ENCODE measurements at places on chromosomes 3 and 15.

DNA sequence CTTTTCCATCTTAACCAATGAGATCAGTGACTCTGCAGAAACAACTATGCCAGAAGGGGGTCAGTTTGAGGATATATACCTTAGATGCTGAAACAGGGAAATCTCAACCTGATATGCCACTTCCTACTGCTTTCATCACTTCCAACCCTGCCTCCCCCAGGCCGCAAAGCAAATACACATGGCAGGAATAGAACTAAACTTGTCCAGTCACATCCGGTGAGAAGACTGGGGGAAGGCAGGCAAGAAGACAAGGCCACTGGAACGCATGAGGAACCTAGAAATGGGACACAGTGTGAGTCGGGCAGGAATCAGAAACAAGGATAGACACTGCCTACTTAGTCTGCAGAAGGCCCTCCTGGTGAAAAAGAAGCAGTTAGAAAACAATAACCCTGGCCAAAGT lies 90.6 kb downstream of the MYO5A start:
- DNase-seq: no peak

DNA sequence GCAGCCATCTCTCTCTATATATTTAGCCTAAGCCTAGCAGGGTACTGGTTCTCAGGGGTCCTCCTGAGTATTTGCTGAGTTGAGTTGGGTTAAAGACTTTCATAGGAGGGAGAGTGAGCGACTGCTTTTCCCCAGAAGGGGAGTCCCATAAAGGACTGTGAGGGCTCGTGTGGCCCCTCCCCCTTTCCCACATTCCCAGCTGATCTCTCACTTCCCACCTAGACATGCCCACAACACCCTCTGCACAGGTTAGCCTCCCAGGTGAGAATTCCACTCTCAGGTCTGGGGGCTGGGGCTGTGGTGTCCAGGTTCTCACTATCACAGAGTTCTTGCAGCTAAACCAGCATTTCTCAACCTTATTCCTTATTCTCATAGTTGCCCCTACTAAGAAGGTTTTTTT lies 15.8 kb downstream of the EPHB1 start:
- no peak for DNase-seq

- DNase-seq: no peak
Observed at GRCh38 chr3:194380326-194380725, 10.8 kb upstream of the LRRC15 start.

- DNase-seq: no peak
Observed at GRCh38 chr3:174436367-174436766, 422.8 kb upstream of the NAALADL2 start.

GRCh38 chr3:69451594-69451993 lies 65.7 kb upstream of the FRMD4B start:
- peak; percentile 61 for DNase-seq

GRCh38 chr3:23629181-23629894 lies 176.4 kb upstream of the UBE2E1 start:
- peak; percentile 70 for DNase-seq

DNA sequence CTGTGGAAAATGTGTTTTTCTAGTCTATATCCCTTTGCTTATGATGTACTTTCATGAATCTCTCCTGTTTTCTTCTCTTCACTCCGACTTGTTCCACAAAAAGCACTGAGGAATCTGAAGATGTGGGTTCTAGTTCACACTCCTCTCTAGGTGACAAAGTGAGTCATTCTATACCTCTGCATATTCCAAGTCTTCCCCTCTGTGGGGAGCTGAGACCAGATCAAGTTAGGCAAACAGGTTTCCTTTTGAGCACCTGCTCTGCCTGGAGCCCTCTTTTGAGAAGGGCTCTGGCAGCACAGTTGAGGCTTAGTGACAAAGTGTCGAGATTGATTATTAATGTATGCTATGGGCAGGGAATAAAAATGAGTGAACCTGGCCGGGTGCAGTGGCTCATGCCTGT lies 82.4 kb upstream of the VGLL4 start:
- no peak for DNase-seq

DNA sequence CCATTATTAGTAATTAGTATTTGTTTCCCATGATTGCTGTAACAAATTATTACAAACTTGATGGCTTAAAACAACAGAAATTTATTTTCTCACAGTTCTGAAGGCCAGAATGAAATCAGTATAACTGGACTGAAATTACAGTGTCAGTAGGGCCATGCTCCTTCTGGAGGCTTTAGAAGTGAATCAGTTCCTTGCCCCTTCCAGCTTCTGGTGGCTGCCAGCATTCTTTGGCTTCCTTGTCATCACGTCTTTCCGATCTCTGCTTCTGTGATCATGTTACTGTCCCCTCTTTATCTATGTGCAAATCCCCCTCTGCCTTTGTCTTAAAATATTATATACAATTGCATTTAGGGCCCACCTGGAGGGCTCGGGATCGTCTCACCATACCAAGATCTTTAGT lies 92.0 kb downstream of the FOXB1 start:
- DNase-seq: peak; percentile 25

DNA sequence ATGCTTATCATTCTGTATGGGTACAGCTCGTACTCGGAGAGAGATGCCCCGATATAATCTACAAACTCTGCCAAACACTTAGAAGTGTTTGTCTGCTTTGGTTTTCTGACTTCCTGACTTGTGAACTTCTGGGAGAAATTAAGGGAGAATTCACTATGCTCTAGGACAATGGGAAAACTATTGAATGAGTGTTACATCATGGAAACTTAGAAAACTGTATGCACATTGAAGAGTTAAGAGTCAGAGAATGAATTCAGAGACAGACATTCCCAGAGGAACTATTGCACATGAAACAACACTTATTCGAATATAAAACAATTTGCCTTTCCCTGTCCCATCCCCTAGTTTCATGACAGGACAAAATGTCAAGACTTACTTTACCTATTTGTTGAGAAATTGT lies 57.8 kb downstream of the DTWD1 start:
- DNase-seq: no peak

- DNase-seq: no peak
Observed at GRCh38 chr15:66925721-66926120, 139.7 kb upstream of the SMAD3 start.

DNA sequence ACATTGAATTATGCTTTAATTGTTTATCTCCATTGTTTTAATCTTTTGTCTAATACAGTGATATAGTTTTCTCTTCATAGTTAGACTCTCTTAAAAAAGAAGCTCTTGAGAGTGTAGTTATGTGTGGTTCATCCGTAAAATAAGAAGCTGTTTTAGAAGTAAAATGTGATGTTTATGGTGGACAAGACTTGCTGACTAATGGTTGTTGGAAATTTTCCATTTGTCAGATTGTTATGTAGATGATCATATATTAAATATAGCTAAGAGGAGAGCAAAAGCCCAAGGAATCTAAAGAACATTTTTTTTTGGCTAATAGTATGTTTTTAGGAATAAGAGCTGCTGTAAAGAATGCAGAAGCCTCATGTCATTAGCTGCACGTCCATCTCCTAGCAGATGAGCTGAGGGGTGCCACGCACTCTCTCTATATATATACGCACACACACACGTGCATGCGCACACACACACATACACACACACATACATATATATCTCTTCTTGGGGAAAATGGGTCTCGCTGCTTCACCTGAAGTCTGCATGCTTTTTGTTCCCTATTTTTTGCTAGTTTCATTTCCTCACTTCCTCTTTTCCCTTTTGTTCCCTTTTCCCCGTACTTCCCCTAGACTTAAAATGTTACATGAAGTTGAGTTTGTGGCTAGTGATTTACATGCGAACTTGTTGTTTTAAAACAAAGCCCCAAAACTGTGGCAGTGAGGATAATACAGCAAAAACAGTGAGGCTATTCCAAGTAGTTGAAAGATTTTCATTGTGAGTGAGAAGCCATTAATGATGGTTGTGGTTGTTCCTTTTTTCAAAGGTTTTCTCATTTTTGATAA lies 107.8 kb downstream of the MBNL1 start:
- no peak for DNase-seq

DNA sequence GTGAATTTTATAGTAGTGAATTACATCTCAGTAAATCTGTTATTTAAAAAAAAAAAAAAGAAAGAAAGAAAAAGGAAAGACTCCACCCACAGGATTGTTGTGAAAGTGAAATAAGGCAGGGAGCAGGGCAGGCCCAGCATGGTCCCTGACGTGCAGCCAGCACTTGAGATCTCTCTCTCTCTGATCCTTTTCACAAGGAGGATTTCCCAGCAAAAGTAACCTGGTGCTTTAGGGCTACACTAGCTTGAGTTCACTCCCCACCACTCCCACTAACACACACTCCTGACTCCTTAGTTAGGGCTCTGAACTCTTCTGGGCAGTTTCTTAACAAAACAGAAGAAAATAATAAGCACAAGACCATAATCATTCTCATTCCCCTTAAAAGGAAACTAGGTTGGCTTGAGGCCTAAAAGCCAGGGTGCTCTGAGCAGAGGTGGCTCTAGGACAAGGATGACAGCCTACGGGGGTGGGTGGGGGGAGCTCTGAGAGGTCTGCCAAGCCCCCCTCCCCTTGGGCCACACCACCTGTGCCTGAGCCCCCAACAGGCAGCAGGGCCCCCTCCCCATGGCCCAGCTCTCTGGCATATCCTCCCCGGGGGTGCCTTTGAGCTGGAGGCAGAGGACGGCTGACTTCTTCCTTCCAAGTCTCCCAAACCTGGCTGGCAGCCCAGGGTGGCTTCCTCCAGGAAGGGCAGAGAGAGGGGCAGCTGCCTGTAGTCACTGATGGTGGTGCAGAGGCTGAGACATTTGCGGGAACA lies 856 bp downstream of the TMEM40 start:
- DNase-seq: peak; percentile 43

DNA sequence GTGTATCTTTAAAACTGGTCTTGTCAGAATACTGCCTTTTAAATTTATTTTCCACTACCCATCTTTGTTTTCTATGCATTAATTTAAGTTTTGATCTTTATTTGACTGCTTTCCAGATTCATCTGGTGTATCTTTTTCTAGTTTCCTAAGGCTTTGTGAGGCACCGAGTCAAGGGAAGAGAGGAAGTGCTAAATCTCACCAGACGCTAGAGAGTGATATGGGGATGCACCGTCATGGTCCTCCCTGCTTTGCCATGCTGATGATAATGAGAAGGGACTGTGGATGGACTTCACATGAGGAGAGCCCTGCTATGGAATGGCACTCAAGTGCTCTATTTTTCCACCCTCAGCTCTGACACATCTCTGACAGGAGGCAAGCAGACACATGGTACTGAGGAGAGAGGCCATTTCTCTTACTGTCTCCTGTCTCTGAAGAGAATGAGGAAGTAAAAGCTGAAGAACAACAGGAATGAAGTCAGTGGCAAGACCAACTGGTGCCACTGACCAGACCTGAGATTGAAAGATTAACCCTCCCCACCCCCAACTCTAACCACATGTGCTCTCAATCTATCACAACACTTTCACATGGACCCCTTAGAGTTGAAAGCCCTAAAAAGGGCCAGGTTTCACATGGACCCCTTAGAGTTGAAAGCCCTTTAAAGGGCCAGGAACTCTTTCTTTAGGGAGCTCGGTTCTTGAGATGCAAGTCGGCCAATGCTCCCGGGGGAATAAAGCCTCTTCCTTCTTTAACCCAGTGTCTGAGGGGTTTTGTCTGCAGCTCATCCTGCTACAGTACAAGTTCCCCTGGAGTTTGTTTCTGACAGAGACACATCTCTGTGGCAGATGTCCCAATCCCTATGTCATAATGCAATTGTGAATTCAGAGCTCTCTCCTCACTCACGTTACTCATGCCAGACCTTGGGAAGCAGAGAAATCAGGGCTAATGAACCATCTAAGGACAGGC lies at the start of gene IQCF2:
TSS of gene IQCF2 (plus strand) at position 913 of the 963 bp plus-strand sequence. CDS start 52 bp downstream, outside the sequence.
- DNase-seq: no peak

DNA sequence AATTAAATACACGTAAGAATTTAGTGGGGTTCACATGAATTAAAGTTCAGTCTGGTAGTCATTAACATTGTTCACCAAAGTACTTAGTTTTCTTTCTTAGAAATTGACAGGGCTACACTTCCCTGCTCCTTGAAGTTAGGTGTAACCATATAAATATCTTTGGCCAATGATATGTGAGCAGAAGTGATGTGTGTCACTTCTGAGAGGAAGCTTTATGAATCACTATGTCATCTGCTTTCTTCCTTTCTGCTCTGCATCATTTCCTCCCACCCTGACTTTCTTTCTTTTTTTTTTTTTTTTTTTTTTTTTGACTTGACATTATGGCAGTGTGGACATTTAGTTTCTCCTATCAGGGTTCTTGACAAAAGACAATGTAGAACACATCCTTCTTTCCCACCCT lies 156.2 kb upstream of the COL8A1 start:
- DNase-seq: no peak

DNA sequence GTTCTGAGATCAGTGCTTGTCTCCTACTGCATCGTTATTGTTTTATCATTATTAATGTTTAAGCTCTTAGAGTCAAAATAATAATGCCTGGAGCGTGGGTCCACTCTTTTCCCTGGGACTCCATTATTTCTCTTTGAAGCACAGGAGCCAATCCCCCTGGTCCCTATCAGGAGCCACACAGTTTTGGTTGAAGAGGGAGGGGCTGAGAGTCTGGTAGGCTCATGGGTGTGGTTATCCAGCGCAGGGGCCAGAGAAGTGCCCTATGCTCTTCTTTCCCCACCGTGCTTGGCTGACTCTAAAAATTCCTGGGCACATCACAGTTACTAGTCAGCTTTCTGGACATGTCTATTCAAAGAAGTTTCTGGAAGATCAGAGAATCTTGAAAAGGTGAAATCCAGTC lies 121.5 kb downstream of the DNAJB8 start:
- no peak for DNase-seq

DNA sequence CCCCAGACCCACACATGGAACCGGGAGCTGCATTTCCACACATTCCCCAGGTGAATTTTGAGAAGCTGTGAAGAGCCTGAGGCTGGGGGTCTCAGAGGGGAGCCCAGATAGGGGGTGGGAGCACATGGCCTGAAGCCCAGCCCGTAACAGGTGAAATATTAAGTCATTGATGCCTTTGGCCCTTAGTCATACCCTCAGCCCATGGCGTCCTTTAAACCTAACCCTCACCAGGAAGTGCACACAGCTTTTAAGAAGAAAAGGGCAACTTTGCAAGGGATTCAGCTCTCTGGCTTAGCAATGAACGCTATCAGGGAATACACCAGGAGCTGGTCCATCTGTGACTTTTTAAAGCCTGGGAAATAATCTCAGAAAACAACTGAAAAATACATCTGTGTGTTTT lies 40.6 kb downstream of the WNT7A start:
- no peak for DNase-seq

DNA sequence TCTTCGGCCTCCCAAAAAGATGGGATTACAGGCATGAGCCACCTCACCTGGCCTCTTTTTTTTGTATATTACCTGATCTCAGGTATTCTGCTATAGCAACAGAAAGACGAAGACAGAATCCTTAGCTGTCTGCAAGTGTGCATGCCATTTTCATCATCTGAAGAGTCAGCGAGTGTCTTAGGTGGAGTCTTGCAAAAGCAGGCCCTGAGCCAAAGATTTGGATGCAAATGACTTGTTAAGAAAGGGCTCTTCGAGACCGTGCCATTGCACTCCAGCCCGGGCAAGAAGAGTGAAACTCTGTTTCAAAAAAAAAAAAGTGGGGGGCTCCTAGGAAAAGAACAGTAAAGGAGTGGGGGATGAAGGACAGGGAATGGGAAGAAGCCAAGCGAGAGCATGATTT lies 10.2 kb upstream of the TRIM69 start:
- DNase-seq: no peak

DNA sequence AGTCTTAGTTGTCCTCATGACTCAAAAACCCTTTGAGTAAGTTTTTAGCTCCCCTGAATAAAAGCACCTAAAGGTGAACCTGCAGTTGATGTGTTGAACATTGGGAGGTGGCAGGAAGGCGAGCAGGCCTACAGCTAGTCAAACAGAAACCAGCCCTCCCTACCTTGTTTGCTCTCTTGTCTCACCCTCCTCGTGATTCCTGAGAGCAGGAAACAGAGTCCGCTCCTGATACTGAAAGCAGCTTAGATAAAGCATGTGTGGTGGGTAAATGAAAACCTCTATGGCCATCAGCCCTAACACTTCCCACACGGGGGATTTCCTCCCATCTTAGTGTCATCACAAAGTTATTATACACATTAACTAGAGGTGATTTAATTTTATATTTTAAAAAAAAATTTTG lies 21.8 kb upstream of the CLDN18 start:
- DNase-seq: no peak
